NCI-H526 treated with DMSO at 0.1 percent for 48 hours (cell line): ENCODE measurements at places on chromosomes 16 and 17.
A peak's percentile ranks its signal among the peaks of the same experiment; 100 is the strongest.

GRCh38 chr17:21397341-21398190, 21.4 kb downstream of the KCNJ12 start:
- DNase-seq: no peak

GRCh38 chr16:79800016-79800608, 199.6 kb upstream of the MAF start:
- DNase-seq: no peak

DNA sequence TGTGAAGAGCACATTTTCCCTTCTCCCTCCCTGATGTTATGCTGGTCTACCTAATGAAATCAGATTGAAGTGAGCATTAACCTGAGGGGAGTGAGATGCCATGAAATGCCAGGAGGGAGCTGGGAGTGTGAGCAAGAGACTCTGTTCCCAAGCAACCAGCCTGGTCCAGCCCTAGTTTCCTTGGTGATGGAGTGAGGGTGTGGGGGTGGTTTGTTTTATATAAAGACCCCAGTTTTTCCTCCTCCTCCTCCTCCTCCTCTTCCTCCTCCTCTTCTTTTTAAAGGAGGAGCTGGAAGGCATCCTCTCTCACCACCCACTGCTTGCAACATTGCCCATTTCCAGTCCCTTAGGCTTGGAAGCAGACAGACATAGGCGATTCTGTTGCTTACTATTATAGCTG, 97.1 kb downstream of the DNAH3 start:
- DNase-seq: no peak

DNA sequence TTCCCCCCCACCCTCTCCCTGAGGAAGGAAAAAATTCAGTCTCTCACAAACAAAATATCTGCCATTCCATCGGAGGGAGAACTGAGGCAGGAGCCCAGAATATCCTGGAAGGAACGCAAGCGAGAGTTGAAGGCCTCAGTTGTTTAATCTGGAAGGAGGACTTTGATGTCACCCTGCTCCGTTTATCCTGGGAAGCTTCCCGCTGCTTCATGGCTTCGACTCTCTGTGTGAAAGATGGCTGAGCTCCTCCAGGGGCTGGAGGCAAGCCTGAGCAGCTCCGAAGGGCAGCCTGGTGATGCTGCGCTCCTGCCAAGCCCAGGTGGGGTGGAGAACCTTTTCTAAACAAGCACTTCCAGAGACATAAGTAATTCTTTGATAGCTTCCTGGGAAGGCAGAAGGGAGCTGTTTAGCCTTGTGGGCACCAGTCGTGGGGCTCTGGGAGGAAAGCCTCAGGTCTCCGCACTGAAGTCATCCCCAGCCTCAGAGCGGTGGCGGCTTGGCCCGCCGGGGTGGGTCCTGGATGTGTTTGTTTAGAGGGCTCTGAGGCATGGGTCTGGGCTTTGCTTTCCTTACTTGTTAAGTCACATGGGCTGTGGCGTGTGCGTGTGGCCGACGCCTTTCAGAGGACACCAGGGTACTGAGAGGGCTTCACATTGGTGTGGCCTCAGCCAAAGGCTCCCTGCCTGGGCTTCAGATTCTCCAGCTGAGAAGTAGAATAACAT, 7.9 kb downstream of the NKD1 start:
- DNase-seq: no peak

GRCh38 chr16:804193-805048, 3.9 kb upstream of the GNG13 start:
- no peak for DNase-seq

- no peak for DNase-seq
Observed at GRCh38 chr17:78496311-78496710, 80.9 kb downstream of the DNAH17 start.

DNA sequence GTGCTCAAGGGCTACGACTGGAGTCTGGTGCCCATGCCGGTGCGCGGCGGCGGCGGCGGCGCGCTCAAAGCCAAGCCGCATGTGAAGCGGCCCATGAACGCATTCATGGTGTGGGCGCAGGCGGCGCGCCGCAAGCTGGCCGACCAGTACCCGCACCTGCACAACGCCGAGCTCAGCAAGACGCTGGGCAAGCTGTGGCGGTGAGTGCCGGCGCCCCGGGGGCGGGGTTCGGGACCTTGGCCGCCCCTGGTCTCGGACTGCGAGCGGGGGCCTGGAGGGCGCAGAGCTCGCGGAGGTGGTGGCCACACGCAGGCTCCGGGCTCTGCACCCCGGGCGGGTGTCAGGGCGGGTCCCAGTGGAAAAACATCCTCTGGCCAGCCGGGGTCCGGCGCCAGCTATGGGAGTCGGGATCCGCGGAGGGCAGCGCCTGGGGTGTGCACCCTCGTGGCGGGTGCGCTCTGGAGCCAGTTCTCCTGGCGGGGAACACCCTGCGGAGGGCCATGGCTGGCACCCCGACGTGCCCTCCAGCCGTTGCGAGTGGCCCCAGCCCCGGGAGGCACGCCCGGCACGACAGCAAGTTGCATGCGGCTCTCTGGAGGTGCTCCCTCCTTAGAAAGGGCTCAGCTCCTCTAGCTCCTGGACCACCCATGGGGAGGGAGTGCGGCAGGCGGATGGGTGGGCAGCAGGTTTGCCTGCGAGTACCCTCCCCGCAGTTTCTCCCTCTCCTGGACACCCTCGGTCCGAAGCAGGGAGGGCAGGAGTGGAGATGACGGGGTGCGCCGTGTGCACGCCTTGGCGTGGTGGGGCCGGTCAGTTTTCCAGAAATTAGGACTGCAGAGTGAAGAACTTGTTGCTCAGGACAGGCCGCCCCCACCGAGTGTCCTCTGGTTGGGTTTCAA, 824 bp downstream of the SOX8 start:
- DNase-seq: no peak

DNA sequence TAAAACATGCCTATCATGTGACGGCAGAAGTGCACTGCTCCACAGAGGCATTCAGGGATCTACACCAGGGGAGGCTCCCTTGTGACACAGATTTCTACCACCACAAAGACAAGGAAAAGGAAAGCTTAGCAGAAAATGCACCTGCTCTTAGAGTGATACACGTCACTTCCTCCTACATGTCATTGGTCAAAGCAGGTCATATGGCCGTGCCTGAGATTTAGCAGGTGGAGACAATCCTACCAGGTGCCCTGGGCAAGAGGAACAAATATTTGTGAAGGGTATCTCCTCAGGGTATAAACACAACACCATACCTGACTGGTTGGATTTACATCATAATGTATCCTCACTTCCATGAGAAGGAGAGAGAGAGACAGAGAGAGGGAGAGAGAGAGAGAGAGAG, 362.1 kb downstream of the HS3ST4 start:
- no peak for DNase-seq

DNA sequence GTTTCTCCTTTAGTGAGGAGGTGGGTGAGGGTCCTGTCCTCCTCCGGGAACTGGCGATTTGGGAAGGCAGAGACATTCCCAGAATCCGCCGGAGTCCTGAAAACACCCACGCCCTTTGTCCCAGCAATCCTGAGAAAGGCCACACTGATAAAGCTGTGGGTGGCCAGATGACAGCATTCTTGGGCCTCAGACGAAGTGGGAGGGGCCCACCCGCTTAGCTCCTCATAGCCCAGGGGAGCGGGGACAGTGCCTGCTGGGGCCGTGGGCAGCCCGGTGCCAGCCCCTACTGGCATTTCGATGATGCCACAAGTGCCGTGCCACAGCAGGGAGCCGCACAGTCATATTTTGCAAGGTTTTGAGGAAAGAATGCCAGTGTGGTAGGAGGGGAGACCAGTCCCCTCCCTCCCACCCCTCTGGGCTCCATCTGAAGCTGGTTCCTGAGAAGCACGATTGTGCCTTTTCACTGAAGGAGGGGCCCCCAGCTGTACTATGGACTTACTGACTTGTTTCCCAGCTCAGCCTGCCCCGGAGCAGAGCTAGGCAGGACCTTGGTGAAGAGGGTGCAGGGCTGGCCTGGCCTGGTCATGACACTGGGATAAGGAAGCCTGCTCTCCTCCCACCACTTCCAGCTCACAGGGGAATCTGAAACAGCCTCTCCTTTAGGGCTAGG, 20.9 kb upstream of the MPRIP start:
- no peak for DNase-seq

- no peak for DNase-seq
Observed at GRCh38 chr16:74465851-74466685, 44.8 kb upstream of the CLEC18B start.

- DNase-seq: no peak
Observed at GRCh38 chr16:13856398-13856797, 63.6 kb upstream of the ERCC4 start.

- no peak for DNase-seq
Observed at GRCh38 chr17:17739388-17740066, 58.3 kb downstream of the RAI1 start.

- no peak for DNase-seq
Observed at GRCh38 chr17:65039336-65039988, 17.1 kb downstream of the GNA13 start.

DNA sequence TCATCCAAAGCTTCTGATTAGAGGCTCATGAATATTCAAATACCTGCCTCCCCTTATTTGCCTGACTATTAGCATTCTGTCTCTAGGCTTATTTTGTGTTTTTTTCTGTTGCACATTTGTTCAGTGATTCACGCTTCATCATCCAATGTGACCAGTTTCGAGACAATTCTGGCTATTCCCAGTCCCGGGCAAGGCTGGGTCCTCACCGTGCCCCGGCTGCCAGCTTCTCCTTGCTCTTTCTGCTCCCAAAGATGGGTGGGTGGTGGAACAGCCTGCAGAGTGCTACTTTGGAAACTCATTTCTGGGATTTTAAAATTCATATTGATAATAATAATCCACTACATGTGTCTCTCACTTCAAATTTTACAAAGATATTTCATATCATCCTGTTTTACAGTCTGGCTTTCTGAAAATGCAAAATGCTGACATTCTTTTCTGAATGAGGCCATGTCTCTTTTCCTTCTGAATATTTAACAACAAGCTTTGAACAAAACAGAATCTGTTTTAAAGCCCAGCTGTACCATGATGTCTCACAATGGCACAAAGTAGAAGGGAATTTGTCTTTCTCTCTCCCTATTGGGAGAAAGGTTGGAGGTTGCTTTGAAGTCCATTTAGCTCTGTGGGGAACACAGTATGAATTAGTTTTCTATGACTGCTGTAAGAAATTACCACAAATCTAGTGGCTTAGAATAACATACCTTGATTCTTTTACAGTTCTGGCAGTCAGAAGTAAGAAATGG, 116.9 kb upstream of the CDH13 start:
- peak; percentile 93 for DNase-seq

DNA sequence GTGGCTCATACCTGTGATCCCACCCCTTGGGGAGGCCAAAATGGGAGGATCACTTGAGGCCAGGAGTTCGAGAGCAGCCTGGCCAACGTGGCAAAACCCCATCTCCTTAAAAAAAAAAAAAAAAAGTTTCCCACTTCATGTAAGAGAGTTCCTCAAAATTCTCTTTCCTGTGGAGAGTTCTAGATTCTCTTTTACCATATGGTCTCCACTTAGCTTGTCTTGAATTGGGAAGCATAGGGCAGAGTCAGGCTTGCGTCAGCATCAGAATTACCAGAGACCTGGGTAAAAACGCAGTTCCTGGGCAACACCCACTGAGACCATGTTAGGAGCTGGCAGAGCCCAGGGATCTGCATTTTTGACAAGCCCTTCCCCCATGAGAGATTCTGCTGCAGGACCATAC, 158.4 kb downstream of the CCDC182 start:
- no peak for DNase-seq

DNA sequence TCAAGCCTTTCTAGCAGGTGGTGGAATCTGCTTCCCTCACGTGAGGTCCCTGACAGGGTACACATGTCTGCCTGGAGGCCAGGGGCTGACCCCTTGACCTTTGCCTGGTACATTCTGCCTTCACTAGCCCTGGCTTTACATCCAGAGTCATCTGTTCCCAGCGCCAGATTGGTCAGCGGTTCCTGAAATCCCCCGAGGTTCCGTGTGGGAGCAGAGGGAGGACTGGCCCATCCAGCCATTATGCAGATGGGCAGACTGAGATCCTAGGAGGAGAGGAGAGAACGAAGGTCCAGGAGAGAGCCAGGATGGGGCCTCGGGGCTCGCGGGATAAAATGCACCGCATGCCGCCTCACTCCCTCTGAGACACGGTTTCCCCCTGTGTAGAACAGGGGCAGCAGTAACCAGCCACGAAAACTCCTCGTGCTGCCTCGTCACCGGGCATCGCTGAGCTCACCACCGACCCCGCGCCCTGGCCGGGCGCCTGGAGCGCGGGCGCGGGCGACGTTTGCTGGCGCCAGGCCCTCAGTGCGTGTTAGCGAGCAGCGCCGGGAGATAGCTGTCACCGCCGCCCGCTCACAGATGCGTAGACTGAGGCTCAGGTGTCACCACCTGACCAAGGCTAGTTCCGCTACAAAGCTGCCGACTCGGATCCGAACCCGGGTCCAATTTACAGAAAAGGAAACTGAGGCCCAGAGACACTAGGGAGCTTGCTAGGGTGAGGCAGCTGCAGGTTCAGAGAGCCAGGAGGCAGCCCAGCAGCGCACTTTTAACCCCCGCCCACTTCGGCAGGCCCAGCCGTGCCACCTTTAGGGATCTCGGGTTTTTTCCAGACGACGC, 811 bp upstream of the MAP2K3 start:
- DNase-seq: no peak

DNA sequence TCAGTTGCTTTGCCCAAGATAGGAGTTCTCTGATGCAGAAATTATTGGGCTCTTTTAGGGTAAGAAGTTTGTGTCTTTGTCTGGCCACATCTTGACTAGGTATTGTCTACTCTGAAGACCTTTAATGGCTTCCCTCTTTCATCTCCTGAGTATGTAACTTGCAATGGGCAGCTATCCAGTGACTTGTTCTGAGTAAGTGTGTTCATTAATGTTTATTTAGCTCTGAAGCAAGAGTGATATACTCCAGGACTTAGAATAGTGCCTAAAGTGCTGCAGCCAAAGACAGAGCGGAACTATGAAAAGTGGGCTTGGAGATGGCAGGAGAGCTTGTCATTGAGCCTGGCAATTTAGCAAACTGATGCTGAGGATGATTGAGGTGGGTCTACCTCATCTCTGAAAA, 8.8 kb upstream of the TANGO6 start:
- DNase-seq: no peak
